ENCODE measurements at places on chromosomes 12 and 14.

DNA sequence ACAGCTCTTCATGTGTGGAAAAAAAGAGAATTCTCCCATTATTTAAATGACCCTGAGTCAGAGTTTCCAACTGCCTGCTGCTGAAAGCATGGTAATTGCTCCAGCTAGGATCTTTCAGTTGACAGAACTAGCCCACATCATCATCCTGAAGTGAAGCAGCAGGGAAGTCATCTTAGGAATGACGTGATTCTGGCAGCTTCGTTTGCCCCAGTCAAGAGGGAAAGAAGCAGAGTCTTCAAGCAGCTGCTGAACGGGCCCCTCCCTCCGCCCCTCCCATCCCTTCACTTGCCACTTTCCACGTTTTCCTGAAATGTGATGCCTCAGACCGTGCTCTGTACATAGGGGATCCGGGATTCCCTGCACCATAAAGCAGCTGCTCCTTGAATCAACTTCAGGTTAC is 455.0 kb upstream of the TMEM132C start:
- DNase-seq, result peak; percentile 8

DNA sequence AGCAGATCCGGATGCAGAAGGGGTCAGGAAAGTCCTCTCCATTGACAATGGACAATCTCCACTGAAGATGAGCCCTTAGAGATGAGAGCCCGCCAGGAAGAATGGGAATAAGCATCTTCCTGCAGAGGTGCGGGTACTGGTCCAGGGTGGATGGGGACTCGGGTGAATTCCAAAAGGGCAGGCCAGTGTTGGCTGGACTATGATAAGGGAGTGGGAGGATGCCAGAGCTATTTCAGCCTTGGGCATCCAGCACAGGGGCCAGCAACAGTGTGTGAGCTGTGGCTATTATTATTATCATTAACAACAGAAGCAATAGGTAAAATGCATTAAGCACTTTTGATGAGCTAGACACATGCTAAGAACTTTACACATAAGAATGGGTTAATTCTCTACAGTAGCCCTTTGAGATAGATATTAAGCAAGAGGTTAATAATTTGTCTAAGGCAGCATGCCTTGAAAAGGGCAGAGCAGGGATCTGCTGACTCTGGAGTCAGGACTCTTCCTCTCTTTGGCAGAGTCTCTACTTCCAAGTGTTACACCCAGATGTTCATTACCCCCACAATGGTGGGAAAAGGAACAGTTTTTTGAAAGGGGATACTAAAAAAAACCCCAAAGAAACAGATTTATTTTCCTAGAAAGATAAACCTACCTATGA is 55.2 kb downstream of the PRICKLE1 start:
- DNase-seq, result no peak

DNA sequence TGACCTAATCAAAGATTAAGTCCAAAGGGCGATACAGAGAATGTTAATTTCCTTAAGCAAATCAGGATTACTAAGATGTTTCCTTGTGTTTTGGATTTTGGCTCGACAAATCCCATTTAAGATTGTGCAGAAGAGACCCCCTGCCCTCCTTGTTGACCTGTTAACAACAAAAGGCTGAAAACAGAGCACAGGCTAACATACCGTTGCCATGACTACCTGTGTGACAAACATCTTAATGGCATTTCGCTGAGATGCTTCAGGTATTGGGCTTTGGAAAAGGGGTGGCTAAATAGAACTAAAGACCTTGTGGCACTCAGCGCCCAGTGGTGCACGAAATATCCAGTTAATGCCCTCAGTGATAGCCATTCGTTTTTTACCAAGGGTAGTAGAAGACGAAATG is 1532.3 kb upstream of the TMEM132C start:
- no peak for DNase-seq

DNA sequence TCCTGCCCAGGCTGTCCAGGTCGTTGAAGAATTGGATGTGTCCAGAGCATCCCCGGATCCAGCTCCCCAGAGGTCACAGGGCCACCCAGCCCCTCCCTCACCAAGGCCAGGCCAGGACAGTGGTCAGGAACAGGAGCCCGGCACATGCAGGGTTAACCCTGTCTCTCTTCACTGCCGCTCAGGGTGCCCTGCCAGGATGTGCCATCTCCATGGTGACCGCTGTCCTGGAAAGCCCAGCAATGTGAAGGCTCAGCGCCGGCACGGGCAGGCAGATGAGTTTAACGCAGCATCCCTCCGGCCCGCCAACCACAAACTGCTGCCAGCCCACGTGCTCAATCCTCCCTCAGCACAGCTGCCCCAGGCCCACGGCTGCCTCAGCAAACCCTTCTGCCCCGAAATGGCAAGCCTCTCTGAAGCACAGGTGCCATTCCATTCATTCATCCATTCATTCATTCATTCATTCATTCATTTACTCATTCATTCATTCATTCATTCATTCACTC is 4.4 kb downstream of the TMEM179 start:
- DNase-seq, result no peak

GRCh38 chr12:117592588-117593305 is 231.3 kb upstream of the NOS1 start:
- DNase-seq, result no peak

DNA sequence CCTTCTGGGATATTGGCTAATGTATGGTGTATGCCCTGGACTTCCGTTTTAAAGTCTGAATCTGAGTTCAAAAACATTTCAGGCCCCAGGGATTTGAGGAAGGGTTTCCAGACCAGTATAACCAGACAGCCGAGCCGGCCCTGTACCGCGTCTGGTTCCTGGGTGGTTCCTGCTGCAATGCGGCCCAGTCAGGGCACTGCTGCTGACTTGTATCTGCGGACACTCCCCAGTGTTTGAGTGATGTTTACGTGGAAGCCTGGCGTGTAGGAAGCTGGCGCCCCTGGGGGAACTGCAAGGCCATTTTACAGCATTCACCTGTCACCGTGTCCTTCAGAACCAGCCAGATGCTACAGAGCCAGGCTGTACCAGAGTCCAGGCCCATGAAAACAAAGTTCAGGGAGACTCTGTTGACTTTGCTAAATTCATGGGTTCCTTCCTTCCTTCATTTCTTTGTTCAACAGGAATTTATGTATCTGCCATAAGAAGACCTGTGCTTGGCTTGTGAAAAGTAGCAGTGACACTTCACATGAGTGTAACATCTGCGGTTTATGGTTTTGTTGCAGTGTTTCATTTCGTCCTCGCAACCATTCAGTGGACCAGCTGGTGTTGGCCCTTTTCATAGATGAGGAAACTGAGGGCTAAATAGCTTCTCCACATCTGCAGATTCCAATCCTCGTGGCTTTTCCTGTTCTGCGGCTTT is 16.8 kb downstream of the EML1 start:
- DNase-seq, result no peak

DNA sequence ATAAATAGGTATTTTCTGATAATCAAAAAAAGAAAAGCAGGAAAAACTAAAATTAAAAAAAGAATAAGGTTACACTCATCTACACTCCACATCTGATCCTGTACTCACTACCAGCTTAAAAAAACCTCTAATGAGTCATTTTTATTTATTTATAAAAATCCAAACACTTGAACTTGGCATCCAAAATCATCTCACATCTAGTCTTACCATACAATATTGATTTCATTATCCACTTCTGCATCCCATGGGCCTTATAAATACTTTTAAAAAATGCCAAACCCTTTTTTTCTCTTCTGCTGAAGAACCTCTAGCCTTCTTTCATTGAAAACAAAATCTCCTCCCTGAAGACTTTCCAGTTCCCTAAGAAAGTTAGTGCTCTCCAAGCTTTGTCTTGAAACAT is 109.7 kb downstream of the TMTC3 start:
- no peak for DNase-seq

GRCh38 chr12:6829536-6830220 is 1.5 kb downstream of the P3H3 start:
- DNase-seq, result no peak

DNA sequence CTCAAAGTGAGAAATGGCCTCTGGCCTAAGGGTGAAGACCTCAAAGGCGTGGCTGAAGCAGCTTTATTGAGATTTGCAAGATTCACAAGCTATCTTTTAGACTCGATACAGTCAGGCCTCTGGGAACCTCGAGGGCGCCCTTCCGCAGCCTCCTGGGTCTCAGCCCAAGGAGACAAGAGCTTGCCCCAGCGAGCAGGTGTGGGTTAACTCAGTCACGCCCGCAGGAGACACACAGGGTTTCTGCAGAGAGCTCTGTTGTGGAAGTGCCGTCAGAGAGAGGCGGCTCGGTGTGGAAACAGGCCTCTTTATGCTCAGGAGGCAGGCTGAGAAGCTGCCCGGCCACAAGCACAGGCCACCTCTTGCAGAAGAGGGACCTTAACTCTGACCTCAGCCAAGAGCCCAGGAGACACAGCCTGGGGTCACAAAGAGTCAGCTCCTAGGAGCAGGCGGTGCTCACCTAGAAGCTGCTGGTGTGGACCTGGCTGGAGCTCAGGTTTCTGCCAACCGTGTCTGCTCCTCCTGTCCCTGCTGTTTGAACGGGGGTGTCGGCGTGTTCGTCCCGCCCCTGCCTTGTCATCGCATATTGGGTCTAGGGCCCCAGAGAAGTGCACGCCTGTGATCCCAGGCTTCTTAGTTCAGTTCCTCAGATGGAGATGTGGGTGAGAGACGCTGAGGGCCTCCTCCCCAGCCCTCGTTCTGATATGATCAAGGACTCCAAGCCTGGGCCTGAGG is 42.1 kb upstream of the FBRSL1 start:
- no peak for DNase-seq

GRCh38 chr14:51848120-51848519 is 12.3 kb upstream of the GNG2 start:
- DNase-seq, result no peak

GRCh38 chr12:121087467-121088194 is 45.0 kb upstream of the P2RX7 start:
- DNase-seq, result no peak

DNA sequence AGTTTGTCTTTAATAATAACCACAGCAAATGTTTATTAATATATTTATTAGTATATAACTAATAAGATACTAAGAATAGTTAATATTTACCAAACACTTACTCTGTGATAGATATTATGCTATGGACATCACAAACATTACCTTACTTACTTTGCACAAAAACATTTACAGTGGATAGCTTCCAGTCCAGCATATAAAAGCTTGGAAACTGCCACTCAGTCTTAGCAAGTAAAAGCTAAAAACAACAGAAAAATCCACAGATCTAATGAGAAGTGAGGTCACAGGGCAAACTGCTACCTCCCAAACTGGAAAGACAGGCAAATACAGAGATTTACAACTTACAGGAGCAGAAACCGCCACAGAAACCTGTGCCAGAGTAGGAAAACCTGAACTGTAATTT is 99.8 kb downstream of the METTL25 start:
- DNase-seq, result no peak

DNA sequence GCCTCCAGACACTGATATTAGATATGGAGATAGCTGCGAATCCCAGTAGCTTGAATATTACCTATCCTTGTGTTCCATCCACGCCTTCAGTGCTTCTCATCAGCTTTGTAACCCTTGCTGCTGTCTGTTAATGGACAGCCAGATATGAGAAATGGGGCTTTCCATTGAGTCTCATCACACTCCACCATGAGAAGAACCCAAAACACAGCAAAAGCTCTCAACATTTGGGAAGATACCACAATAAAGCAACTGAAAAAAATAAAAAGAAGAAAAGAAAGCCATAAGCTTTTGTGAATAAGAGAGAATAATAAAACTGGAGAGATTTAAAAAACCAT is 225.4 kb downstream of the GALC start:
- no peak for DNase-seq

- no peak for DNase-seq
Measured at GRCh38 chr12:53176750-53177149, 3.8 kb upstream of the ZNF740 start.

DNA sequence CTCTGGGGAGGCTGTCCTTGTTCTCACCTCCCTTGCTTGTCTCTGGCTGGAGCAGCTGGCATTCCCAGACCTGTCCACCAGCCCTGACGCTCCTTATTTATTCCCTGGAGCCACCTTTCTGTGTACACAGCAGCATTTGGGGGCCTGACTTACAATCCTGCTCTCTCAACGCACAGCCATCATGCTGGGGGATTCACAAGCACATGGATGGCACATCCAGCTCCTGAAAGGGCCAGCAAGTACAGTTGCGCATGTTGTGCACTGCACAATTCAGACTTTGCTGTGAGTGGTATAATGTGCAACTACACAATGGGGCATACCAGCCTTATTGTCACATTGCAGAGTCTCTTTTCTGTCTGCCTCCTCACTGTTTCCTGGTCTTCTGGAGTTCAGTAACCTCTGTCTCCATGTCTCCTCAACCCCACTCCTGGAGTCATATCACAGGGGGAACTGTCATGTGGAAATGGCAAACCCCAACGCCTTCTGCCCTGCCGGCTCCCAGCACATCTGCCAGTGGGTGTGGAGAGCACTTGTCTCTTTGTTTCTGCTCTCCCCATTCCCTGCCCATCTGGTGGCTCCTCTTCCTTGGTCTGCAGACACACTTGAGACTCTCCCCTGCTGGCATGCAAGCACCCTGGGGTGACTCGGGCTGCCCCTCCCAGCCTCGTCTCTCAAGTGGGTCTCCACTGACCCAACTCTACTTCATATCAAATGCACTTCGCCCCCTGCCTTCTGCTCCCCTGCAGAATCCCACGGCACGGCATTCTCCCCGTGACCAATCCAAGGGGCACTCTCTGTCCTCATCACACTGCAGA is 41.2 kb upstream of the MEG3 start:
- DNase-seq, result no peak

DNA sequence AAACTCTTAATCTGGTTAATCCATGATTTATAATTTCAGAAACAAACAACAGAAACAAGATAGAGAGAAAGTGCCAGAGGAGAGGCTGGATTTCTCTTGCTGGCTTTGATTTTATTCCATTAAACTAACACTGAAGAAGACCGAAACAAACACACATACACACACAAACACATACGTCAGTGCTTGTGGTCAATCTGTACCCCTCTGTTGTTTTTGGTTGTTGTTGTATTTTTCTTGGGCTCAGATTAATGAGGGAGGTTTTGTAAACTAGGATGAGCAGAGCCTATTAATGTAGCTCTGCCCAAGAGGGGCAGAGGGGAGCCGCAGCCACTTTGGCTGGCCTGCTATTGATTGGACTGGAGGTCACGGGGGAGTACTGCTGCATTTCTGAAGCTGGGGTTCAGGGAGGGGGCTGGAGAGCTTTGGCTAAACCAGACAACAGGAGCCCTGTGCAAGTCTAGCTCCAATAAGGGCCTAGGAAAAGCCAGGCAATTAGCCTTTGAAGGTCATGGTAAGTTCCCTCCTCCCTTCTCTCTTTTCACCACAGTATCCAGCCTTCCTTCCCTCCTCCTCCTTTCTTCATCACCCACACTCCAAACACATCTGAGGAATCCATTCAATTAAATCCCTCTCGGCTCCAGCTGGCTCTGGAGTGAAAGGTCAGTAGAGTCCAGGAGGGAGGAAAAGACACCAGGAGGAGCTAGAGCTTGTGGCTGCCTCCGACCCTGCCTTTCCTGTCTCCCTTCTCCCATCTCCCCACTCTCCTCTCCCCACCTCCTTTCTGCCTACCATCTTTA is 344.1 kb upstream of the LMO3 start:
- DNase-seq, result no peak

DNA sequence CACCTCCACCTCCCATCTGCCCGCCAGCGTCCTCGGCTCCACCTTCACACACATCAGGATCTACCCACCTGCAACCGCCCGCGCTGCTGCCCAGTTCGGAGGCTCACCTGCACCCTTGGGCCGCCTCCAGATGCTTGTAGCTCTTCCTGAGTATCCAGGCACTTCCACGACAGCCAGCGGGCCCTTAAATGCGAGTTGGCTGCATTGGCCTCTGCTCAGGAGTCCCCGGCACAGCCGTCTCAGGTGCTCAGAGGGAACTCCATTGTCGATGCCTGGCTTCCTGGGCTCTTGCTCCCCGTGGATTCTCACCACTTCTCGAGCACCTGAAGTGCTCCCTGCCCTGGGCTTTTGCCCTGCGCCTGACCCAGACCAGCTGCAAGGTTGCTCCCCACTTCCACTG is 21.9 kb upstream of the CDCA4 start:
- DNase-seq, result no peak

GRCh38 chr12:6030081-6030480 is 85.0 kb upstream of the ANO2 start:
- no peak for DNase-seq
